Stimulated activated CD4-positive, alpha-beta T cell treated with anti-CD3 and anti-CD28 coated beads, Interleukin-12 subunit alpha, Interleukin-12 subunit beta, amount 100 ng/mL, for 4 hours (primary cell): ENCODE measurements at places on chromosomes 13 and 19.
A peak's percentile ranks its signal among the peaks of the same experiment; 100 is the strongest.

- no peak for DNase-seq
Observed at GRCh38 chr13:49454388-49455006, 10.4 kb downstream of the SETDB2 start.

GRCh38 chr13:74299721-74300120, 165.5 kb upstream of the KLF12 start:
- DNase-seq, result no peak

DNA sequence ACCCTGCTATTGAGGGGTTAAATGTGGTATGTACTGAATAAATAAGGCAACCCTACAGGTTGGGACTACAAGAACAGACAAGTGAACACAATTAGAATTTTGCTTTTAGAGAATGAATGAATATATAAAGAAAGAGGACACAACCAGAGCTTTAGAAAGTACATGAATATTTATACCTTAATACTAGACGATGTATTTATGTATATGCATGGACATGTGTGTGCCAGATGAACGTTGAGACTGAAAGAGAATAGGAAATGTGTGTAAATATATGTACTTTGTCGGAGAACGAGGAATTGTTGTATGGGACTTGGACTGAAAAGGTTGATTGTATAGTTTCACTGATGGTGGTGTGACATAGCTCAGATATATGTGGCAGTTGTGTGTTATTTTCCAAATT, 9.3 kb upstream of the COG6 start:
- DNase-seq, result no peak

DNA sequence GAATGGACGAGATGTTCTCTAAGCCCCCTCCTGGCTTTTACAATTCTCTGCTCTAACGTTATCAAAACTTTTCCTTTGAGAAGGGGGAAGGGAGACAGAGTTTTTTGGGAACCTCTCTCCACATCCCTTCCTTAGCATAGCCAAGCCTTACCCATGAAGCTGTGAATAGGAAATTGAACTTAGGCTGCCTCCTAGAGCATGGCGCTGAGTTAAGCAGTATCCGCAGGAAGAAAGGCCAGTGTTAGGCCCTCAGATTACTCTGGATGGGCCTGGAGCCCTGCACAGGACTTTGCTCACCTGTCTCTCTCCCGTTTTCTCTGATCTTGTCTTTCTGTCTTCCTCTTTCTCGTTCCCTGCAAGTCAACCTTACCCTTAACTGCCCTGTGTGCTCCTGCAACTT, 39.6 kb downstream of the CYP2B6 start:
- no peak for DNase-seq

DNA sequence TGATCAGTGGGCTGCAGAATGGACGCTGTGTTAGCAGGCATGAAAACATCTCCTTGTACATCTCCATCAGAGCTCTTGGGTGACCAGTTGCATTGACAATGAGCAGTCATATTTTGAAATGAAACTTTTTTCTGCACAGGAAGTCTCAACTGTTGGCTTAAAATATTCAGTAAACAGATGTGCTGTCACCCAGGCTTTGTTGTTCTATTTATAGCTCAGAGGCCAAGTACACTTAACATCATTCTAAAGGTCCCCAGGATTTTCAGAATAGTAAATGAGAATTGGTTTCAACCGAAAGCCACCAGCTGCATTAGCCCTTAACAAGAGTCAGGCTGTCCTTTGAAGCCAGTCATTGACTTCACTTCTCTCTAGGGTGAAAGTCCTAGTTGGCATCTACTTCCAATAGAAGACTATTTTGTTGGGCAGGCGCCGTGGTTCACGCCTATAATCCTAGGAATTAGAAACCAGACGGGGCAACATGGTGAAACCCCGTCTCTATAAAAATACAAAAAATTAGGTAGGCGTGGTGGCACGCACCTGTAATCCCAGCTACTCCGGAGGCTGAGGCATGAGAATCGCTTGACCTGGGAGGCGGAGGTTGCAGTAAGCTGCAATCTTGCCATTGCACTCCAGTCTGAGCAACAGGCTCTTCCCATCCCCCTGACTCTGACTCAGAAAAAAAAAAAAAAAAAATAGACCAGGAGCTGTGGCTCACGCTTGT, 7.9 kb upstream of the PDE4A start:
- no peak for DNase-seq

DNA sequence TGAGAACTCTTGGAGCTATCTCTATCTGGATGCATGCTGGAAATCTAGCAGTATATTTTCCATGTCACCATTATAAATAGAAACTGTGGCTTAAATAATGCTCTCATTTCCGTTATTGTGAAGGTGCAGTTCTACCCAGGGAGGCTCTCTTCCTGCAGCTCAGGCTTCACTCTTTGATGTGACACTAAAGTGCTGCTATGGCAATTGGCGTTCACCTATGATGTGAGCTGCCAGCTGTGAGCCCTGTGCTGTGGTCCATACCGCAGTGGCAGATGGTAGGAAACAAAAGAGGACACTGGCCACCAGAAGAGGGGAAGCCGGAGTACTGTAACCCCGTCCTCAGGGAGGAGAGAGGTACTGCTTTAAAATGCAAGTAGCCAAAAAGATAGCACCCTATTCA, 40.6 kb upstream of the ZNF681 start:
- DNase-seq, result no peak

DNA sequence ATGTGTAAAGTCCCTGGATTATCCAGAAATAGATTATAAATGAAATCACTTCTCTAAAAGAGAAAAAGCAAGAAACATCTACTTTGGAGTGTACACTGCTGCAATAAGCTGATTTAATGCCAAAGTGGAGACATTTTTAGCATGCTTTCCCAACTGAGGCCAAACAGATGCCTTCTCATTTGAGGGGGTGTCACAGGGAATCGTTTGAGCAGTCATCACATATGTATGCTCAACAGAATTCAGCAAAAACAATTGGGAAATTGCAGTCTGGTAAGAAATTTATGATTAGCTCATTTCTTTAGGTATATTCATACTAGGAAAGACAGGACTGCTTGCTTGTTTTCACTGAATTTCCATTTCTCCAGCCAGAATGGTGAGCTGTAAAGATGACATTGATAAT, 27.3 kb upstream of the TPP2 start:
- DNase-seq, result no peak

DNA sequence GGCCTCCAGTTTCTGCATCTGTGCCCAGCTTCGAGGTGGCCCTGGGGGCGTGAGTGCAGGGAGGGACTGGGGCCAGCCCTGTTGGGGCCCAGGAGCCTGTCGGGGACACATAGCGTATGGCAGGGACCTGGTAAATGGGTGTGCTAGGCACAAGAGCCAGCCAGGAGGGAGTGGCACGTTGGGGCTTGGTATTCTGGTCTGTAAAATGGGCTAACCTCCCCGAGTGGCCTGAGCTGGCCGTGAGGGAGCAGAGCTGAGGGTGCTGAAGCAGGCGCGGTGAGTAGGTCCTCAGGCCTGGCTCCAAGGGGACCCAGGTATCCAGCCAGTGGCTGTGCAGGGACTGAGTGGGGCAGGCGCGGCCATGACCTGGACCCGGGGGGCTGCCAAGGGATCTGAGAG, 4.3 kb downstream of the PTOV1 start:
- no peak for DNase-seq

- no peak for DNase-seq
Observed at GRCh38 chr13:21435687-21436151, 23.4 kb downstream of the ZDHHC20 start.

GRCh38 chr19:35531291-35531690, 2.0 kb upstream of the GAPDHS start:
- DNase-seq, result no peak

GRCh38 chr13:107548338-107548737, 667.0 kb downstream of the LIG4 start:
- no peak for DNase-seq

GRCh38 chr13:34943436-34944273, 1.6 kb downstream of the NBEA start:
- no peak for DNase-seq

- no peak for DNase-seq
Observed at GRCh38 chr13:52061587-52061986, 37.1 kb downstream of the UTP14C start.

DNA sequence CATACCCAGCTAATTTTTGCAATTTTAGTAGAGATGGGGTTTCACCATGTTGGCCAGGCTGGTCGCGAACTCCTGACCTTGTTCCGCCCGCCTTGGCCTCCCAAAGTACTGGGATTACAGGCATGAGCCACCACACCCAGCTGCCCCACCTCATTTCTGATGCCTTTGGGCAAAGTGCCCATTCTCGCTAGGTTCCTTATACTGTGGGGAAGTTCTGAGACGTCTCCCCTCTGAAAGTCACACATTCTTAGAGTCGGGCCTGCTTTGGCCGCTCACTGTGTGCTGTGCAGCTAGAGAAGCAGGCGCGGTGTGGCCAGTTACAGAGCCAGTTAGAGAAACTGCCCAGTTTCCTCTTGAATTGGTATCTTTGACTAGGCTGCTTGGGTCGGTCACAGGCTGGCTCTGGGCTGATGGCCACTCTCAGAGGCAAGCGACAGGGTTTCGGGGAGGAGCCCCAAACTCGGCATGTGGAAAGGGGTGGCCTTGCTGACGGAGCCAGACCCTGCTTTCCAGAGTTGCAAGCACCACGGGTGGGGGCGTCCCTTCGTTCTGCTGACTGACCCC, 18.0 kb downstream of the PRAM1 start:
- no peak for DNase-seq

DNA sequence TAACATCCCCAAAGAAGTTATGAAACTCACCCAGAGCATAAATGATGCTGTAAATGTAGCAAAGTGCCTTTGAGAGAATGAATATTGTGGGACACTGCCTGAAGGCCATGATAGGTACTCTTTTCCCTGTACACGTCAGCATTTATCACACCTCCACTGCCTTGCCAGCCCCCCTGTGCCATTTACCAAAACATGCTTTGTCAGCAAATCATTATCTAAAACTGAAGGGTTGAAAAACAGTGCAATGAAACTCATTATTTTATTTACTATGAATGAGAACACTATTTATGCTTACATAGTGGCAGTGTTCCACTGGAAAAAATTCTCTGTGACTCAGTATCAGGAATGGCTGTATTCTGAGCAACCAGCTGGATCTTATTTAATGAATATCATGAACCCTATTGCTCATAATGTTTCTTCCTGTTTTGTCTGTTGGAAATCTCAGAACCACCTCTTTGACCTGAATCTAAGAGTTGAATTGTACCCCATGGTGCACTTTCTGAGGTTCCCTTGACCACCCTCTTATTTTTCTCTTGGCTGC, 564.1 kb downstream of the DCT start:
- no peak for DNase-seq

- DNase-seq, result no peak
Observed at GRCh38 chr13:50842251-50842989, 1.1 kb downstream of the DLEU7 start.

GRCh38 chr13:90547272-90547790, 800.2 kb upstream of the MIR17HG start:
- DNase-seq, result no peak

GRCh38 chr19:29660835-29661234, 4.4 kb upstream of the PLEKHF1 start:
- DNase-seq, result no peak

GRCh38 chr13:92074658-92075057, 676.2 kb downstream of the GPC5 start:
- DNase-seq, result no peak

DNA sequence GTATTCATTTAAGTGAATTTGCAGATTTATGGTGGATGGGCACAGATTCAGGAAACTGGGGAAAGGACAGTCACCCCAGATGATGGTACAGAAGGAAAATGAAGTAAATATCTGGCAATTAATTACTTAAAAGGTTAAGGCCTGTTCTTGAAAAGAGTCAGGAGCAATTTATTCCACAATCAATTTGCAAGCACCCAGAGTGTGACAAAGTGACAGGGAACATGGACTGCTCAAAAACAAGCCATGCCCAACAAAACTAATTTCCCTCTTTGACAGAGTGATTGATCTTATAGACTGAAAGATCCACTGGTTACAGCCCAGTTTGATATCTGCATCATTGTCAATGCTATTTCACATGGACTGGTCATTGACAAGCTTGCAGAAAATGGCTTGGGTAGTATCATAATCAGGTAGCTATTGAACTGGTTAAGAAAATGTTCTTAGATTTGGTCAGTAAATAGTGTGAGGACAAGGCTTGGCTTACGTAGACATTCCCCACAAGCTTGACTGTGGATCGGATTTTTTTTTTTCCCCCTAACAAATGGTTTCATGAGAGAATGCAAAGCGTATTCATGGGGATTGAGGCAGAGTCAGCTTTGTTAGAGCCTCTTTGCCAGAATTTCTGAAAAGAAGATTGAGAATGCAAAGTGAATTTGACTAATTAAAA, 584.6 kb downstream of the GPC6 start:
- DNase-seq, result no peak

- DNase-seq, result no peak
Observed at GRCh38 chr19:46913198-46913851, 52.5 kb downstream of the ARHGAP35 start.

DNA sequence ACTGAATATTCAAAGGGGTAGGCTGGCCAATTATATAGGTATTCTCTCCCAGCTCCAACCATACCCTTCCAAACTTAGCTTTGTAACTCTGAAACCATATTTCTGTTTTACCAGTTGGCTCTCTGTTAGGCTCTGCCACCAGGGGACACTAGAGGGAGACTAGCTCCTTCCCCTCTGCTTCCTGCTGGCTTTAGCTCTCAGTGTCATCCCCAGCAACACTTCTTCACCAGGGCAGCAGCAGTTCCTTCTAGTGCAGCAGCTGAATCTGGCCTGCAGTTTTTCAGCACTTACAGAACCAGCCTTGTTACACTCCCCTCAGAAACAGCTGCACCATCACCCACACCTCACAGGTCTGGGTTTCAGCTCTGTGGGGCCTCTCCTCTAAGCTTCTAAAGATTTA, 51.0 kb upstream of the DOCK9 start:
- peak; percentile 32 for DNase-seq

DNA sequence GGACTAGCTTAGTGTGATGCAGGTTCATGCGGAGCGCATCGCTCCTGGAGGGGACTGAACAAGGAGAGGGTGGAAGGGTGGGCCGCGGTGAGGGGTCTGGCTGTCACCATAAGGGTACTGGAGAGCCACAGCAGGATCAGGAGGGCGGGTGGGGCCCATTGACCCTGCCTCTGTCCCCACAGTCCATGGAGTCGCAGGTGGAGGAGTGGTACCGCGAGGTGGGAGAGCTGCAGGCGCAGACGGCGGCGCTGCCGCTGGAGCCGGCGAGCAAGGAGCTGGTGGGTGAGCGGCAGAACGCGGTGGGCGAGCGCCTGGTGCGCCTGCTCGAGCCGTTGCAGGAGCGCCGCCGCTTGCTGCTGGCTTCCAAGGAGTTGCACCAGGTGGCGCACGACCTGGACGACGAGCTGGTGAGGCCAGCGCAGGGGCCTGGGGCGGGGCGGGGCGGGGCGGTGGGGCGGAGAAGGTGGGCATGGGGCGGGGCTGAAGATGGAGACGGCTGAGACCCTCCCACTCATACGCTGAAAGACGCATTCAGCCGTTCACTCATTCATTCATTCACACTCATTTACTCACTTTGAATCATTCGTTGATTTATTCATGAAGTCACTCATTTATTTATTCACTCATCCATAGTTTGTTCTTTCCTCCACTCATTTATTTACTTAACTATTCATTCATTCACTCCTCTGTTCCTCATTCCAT, 27.5 kb upstream of the SHKBP1 start:
- DNase-seq, result peak; percentile 74

DNA sequence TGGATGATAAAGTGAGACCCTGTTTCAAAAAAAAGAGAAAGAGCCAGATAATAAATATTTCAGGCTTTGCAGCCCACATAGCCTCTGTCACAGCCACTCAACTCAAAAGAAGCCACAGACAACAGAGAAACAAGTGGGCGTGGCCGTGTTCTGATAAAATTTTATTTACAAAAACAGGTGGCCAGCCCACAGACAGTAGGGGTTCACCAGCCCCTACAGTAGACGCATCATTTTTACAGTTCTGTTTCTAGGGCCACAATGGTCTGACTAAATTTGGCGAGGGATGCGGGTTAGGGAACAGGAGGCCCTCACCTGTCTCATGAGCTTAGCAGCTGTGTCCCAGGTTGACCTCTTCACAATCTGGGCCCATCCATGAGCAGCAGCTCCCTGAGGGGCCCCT, 59.5 kb downstream of the ARHGEF18 start:
- DNase-seq, result no peak
